Neural crest cell (in vitro differentiated cells): ENCODE measurements at places on chromosomes 7 and 10. TPM values are rescaled to one million over a fixed set of nuclear protein-coding genes. Genes with fewer than 3 reads are reported as not detected.
A peak's percentile ranks its signal among the peaks of the same experiment; 100 is the strongest.

DNA sequence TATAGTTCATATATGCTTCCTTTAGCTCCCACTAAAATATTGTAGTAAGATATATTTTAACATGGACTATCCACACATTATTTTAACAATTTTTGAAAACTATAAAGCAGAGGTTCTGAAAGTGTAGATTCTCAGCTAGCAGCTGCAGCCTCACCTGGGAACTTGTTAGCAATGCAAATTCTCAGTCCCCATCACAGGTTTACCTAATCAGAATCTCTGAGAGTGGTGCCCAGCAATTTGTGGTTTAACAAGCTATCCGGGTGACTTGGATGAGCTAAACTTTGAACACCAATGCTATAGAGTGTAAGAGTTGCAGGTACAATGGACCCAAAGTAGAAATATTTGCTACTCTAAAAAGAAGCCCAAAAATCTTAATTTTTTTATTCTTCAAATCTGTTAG lies 99.8 kb upstream of the MDFIC start:
- peaks cover 3% of the 10 kb centered on the region for H3K36me3 ChIP-seq
- H3K27me3 ChIP-seq: no peaks in the 10 kb centered on the region
- no peak for DNase-seq

GRCh38 chr10:130190737-130191115 lies 54.5 kb downstream of the GLRX3 start:
- H3K27ac ChIP-seq: no peak overlapping the region
- no peak for DNase-seq
- H3K27me3 ChIP-seq: no peaks in the 10 kb centered on the region
- peaks cover 15% of the 10 kb centered on the region for H3K4me1 ChIP-seq
- peaks cover 3% of the 10 kb centered on the region for H3K36me3 ChIP-seq

GRCh38 chr10:19815731-19816410 lies 361 bp upstream of the PLXDC2 start:
- H3K36me3 ChIP-seq: no peaks in the 10 kb centered on the region
- DNase-seq: peak; percentile 48
- peak overlapping the region; percentile 96 for H3K4me3 ChIP-seq
- H3K27ac ChIP-seq: peak overlapping the region; percentile 91

DNA sequence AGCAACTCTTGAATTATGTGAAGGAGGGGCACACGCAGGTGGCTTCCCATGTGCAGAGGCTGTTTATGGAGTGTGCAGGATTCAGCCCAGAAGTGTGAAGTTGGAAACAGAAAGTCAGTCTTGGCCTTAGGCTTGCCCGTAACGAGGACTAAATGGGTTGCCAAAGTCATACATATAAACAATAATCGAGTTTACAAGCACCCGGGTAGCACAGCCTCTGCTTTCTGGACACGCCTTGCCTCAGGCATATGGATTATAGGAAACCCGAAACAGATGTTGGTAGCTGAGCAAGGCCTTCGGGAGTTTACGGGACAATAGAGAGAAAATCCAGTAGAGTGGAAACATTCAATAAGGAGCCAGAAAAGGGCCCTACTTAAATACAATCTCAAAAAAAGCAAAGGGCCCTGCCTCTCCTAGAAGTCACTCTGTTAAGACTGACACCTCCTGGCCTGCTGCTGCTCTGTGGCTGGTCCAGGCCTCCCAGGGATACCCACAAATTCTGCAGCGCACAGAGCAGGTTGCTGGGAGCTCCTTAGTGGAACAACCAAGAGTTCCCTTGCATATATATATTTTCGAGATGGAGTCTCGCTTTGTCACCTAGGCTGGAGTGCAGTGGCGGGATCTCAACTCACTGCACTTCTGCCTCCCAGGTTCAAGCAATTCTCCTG lies 48.5 kb downstream of the SMKR1 start:
- H3K27ac ChIP-seq: no peak overlapping the region
- no peak for DNase-seq
- peaks cover 4% of the 10 kb centered on the region for H3K4me1 ChIP-seq
- no peaks in the 10 kb centered on the region for H3K27me3 ChIP-seq
- no peaks in the 10 kb centered on the region for H3K36me3 ChIP-seq

DNA sequence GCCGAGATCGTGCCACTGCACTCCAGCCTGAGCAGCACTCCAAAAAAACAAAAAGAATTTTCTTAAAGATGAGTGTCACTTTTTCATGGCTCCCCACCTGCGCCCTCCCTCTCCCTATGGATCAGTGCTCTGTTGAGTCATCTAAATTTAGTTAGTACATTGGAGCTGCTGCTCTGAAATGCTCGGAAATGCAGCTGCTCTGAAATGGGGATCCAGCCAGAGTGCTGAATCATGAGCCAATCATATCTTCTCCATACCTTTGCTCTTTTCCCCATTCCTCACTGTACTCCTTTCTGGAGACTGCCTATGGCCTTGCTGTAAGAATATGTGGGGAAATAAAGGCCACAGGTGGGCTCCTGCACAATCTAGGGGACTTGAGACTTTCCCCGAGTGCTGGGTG lies 188.8 kb downstream of the ZNF438 start:
- DNase-seq: no peak
- H3K4me3 ChIP-seq: no peak overlapping the region
- no peaks in the 10 kb centered on the region for H3K36me3 ChIP-seq
- H3K4me1 ChIP-seq: peaks cover 5% of the 10 kb centered on the region

DNA sequence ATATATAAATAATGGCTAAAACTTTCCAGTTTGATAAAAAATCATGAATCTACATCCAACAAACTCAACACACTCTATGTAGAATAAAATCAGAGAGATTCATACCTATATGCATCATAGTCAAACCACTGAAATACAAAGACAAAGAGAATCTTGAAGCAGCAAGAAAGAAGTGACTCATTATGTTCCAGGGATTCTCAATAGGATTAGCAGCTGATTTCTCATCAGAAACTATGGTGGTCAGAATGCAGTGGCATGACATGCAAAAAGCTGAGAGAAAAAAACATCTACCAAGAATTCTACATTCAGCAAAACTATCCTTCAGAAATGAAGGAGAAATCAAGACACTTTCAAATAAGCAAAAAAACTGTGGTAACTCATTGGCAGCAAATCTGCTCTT lies 187.4 kb downstream of the RNLS start:
- H3K27ac ChIP-seq: no peak overlapping the region
- H3K4me3 ChIP-seq: no peak overlapping the region
- H3K27me3 ChIP-seq: no peaks in the 10 kb centered on the region
- no peak for DNase-seq
- H3K4me1 ChIP-seq: peaks cover 5% of the 10 kb centered on the region

DNA sequence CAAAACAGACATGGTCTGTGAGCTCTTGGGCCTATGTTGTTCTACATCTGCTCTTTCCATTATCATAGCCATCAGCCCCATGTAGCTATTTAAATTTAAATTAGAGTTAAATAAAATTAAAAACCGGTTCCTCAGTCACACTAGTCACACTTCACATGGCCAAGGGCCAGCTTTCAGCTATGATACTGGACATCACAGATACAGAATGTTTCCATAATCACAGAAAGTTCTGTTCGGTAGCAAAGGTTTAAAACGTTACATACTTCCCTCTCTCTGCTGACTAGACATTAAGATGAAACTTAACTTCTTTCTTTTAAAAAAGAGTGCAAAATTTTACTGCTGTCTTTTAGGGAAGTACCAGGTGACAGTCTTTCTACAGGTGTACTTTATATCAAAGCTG lies 43.0 kb downstream of the SRPK2 start:
- peaks cover 5% of the 10 kb centered on the region for H3K4me1 ChIP-seq
- no peaks in the 10 kb centered on the region for H3K36me3 ChIP-seq
- no peaks in the 10 kb centered on the region for H3K27me3 ChIP-seq
- H3K4me3 ChIP-seq: no peak overlapping the region
- no peak overlapping the region for H3K27ac ChIP-seq
- DNase-seq: no peak

DNA sequence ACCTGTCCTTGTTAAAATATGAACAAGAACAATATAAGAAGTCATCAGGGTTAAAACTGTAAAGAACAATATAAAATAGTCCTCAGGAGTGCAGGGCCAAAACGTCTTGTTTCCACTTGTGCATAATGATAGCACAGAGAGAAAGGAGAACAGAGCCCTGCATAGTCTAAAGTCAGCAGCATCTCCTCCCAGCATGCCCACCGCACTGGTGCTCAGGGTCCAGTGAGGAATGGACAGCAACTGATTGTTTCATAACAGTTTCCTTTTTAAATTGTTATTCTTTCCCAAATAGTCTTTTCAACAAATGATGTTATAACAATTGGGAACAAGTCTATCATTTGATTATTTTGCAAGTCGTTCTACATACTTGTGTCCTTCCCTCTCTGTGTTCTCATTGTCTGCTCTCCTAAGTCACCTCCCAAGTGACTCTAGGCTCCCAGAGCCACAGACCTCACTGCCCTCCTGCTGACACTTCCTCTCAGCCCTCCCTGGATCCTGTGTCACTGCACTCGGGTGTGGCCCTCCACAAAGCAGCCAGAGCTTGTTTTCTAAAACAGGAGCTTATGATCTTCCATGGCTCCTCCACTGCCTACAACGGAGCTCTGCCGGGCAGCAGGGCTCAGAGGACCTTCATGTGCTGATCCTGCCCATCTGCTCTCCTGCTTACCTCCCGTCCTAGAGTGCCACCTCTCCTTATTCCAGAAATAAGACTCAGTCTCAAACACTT lies 27.6 kb downstream of the COBL start:
- no peak overlapping the region for H3K4me3 ChIP-seq
- H3K36me3 ChIP-seq: no peaks in the 10 kb centered on the region
- DNase-seq: no peak
- peak overlapping the region; percentile 51 for H3K27ac ChIP-seq

GRCh38 chr10:78972160-78972946 lies 96.4 kb upstream of the ZMIZ1 start:
- DNase-seq: peak; percentile 50
- no peaks in the 10 kb centered on the region for H3K27me3 ChIP-seq
- peak overlapping the region; percentile 74 for H3K4me3 ChIP-seq
- peak overlapping the region; percentile 96 for H3K27ac ChIP-seq
- peaks cover 73% of the 10 kb centered on the region for H3K4me1 ChIP-seq
- no peaks in the 10 kb centered on the region for H3K36me3 ChIP-seq

Gene GDF2
- not detected in 2 replicates for total RNA-seq
